Stimulated activated CD4-positive, alpha-beta T cell treated with anti-CD3 and anti-CD28 coated beads, TNF-alpha, amount 100 ng/mL, for 1 hour (primary cell): ENCODE measurements at places on chromosomes 5 and 9.

DNA sequence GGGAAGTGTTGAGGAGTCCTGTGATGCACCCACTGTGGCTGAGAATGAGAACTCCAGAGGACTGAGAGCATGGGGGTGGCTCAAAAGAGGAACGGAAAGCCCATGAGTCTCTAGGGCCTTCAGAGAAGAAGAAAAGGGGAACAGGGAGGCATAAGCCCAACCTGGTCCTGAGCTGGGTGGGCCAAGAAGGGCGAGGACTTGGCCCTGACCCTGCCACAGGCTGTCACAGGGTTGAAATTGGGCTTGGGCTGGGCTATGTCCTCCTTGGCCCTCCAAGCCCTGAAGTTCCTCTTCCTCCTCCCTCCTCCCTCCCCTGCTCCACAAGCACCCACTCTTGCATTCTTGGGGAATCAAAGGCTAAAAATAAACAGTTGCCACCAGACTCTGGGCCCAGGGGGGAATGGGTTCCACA, 49.3 kb upstream of the PPARGC1B start:
- DNase-seq = no peak

DNA sequence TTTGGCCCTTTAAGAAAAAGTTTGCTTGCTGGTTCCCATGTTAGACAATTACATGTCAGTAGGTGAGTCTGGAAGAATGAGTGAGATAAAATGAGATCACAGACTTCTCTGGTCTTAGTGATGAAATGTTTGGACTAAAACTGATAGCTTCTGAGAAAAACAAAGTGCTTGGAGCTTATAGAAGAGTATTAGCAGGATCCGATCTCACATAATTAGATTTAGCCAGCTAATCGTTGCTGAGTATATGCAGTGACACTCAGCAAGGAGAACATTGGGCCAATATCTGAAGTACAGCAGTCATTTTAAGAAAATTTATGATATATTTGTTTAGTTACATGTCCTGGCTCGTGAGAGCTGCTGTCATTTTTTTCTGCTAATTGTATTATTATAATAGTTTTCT, 135.8 kb downstream of the SNCAIP start:
- DNase-seq = no peak

- DNase-seq = no peak
Measured at GRCh38 chr9:133348718-133349573, 928 bp downstream of the RPL7A start.

DNA sequence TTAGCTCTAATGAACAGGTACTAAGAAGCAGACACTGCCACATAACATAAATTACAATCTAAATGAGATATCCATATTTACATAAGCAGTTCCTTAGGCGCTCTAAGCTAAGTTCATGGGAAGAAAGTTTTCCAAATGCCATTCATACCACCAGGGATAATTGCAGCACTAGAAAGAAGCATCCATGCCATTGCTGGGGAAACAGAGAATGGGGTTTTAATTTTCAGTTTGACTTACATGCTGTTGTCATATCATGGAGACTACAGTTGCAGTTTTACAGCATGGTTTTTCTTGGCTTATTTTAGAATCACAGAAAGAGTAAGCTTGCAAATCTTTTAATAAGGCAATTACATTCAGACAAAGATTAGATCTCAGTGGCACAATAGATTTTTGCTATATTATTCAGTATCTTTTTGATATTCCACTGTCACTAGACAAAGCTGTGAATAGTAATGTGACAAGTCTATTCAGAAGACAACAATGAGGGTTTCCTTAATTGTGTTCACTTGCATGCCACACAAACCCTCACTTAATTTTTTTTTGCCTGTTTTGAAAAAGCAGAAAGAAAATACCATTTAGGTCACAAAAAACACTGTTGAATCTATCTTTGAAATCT, 108.4 kb upstream of the ELAVL2 start:
- no peak for DNase-seq

- no peak for DNase-seq
Measured at GRCh38 chr5:173035904-173036707, 20.0 kb upstream of the CREBRF start.

- no peak for DNase-seq
Measured at GRCh38 chr5:1835431-1835830, 34.2 kb downstream of the NDUFS6 start.

GRCh38 chr9:95043826-95044225, 273.7 kb downstream of the FANCC start:
- no peak for DNase-seq

GRCh38 chr5:107425541-107426031, 245.2 kb downstream of the EFNA5 start:
- no peak for DNase-seq

- no peak for DNase-seq
Measured at GRCh38 chr9:114606068-114606467, 5.0 kb upstream of the TMEM268 start.

- DNase-seq = no peak
Measured at GRCh38 chr5:14379739-14380497, 201.7 kb upstream of the OTULINL start.

DNA sequence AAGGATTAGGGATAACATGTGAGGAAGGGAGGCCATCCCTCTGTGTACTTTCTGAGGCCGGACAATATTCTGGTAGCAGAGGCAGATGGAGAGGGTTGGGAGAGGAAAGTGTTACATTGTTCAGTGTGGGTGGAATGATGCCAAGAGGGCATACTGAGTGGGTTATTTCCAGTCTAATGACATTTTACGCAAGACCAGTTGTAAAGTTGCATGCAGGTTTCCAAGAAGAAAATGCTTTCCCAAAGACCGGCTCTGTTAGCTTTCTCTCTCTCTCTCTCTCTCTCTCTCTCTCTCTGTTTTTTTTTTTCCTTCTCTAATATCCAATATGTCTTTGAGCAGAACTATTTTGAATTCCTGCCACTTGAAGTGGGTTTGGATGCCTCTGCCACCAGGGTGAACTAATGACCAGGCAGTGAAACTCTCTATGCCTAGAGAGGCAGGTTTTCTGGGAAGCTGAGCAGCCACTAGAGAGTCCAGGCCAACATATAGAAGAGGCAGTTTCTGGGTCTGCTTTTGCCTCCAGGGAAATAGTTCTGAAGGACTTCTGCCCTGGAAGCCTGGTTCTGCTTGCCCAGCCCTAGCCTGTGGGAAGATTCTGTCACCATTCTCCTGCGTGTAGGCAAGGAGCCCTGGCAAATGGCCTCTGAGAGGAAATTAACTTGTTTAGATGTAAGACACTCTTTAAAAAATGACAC, 24.4 kb upstream of the ZNF366 start:
- DNase-seq = no peak
